ENCODE measurements at places on chromosomes 12 and 14.

DNA sequence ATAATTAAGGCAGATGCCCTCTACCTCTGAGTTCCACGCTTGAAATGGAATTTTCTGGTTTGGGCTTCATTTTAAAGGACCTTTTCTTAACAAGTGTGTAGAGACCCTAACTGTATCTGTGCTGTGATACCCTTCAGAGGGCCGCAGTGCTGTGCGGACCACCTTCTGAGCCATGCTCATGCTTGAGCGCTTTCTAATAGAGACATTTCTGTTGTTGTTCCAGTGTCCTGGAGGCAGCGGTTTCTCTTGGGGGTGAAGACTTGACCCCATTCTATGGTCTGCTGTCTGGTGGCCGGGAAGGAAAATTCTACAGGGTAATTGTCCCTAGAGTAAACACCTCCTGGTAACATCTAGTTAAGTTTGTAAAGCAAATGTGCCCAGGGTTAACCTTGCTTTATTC, 46.7 kb upstream of the BCL7A start:
- no peak for DNase-seq

GRCh38 chr12:112978163-112979040, at the start of gene OAS2:
Gene OAS2 (plus strand): TSS chr12:112978519. CDS start chr12:112978609, 90 bp downstream.
- DNase-seq: peak; percentile 26

DNA sequence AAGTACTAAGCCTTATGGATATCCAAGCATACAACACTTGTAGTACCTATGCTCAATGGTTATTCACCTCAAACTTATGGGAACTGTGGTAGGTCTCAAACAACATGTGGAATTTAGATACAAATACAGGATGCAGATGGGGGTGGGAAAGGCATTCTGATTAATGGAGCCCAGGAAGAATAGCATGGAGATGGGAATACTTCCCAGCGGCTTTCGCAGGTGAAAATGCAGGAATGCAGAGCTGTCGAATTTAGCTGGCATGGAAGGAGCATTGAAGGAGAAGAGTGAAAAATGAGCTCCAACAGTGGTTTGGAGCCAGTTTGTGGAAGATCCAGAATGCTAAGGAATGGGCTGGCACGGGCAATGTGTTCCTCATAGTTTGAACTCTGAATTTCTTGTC, 89.9 kb downstream of the NKX2-1 start:
- no peak for DNase-seq

GRCh38 chr12:67853204-67853603, 136.0 kb upstream of the IFNG-AS1 start:
- no peak for DNase-seq

GRCh38 chr12:130639476-130640424, 76.3 kb downstream of the RIMBP2 start:
- no peak for DNase-seq
